ENCODE measurements at places on chromosomes 2 and 18. TPM values are rescaled to one million over a fixed set of nuclear protein-coding genes. Genes with fewer than 3 reads are reported as not detected.

CCDC85A gene
- total RNA-seq, result 0.22 TPM

GPR39 gene
- 9.0 TPM for total RNA-seq

DYNAP gene
- total RNA-seq, result not detected

TUBB8B gene
- not detected for total RNA-seq

TNFRSF11A gene
- total RNA-seq, result 11.8 TPM

FOXI3 gene
- total RNA-seq, result not detected

ADD2 gene
- 24.0 TPM for total RNA-seq

DQX1 gene
- total RNA-seq, result 0.05 TPM

FAHD2B gene
- 11.8 TPM for total RNA-seq

MROH2A gene
- total RNA-seq, result 0.12 TPM

ZSWIM2 gene
- total RNA-seq, result not detected

CHRNG gene
- total RNA-seq, result not detected

NCKAP5 gene
- total RNA-seq, result 1.2 TPM

CIB4 gene
- total RNA-seq, result 0.50 TPM

PXDN gene
- 13.2 TPM for total RNA-seq

LRRC30 gene
- total RNA-seq, result not detected

EMILIN1 gene
- total RNA-seq, result 0.56 TPM

RNF152 gene
- 0.02 TPM for total RNA-seq

SLC14A1 gene
- not detected for total RNA-seq

HK2 gene
- total RNA-seq, result 1.2 TPM

KLHL29 gene
- total RNA-seq, result 5.2 TPM

POTEJ gene
- total RNA-seq, result not detected

CCDC93 gene
- total RNA-seq, result 15.1 TPM

ALKAL2 gene
- total RNA-seq, result not detected

NRBP1 gene
- 118 TPM for total RNA-seq

All from A549 treated with GW870086 at 1 μM for 4 hours (cell line).